ENCODE measurements at places on chromosomes 7 and 10.

GRCh38 chr10:129877773-129878371, 86.2 kb downstream of the EBF3 start:
- DNase-seq, result no peak

GRCh38 chr7:31724696-31725095, 37.7 kb downstream of the PPP1R17 start:
- DNase-seq, result no peak

DNA sequence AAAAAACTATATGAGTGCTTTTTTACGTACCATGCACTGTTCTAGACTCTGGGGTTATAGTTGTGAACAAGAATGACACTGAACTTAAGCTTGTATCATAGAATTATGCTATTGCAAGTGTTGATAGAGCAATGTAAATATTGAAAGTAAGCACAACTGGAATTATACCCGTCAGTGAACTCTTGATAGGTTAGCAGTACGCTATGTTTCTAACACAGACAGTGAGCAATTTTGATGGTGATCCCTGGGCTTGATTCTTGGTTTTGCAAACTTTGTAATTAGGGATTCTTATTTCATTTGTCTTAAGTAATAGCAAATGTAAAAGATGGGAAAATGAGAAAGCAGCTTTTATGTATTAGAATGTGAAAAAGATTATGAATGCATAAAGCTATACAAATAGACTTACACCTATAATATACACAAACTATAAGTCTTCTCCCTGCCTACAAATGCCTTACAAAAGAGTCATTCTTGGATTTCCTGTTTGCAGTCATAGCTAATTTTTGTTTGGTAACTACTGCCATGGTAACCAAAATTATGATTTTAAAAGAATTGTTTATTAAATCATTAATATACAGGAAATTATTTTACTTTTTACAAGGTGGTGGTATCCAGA, 6.7 kb downstream of the TES start:
- no peak for DNase-seq

DNA sequence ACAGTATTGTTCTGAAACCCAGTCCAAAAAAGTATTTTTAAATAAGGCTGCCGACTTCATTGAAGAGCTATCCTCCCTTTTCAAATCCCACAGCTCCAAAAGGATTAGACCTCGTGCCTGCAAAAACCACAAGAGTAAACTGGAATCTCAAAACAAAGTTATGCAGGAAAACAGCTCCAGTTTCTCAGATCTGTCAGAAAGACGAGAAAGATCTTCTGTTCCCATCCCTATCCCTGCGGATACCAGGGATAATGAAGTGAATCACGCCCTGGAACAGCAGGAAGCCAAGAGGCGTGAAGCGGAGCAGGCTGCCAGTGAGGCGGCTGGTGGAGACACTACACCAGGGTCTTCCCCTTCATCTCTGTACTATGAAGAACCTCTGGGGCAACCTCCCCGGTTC, 12.6 kb downstream of the MYPN start:
- no peak for DNase-seq

DNA sequence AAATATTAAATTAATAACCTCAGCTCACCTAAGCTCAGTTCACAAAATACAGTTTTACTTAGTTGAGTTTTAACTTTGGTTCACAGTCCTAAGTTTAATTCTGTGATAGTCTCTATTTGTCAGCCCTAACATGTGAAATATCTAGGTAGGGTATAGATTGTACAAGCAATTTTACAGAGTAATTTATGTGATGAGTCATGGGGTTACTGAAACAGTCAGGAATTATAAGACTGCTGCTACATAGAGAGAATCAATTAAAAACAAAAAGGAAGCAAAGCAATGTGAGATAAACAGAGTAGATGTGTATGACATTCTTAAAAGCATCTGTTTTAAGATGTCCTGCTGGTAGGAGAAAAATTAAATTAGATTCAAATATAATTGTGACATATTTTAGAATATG, 1018.2 kb upstream of the KCND2 start:
- no peak for DNase-seq

- DNase-seq, result peak; percentile 54
Measured at GRCh38 chr10:122344741-122345258, 29.7 kb upstream of the PLEKHA1 start.

Data from mucosa of gallbladder (tissue), 1 donor.